Activated CD4-positive, alpha-beta memory T cell treated with anti-CD3 and anti-CD28 coated beads, Interleukin-2, amount 10 ng/mL, durations not matched to agents 7 days and 5 days (primary cell): ENCODE measurements at places on chromosomes 4 and X. TPM values are rescaled to one million over a fixed set of nuclear protein-coding genes. Genes with fewer than 3 reads are reported as not detected.
A peak's percentile ranks its signal among the peaks of the same experiment; 100 is the strongest.

Gene NAA11
- not detected for total RNA-seq

Gene BEX1
- not detected for total RNA-seq

Gene GPC4
- not detected for total RNA-seq

Gene SPARCL1
- not detected for total RNA-seq

Gene PDLIM5
- total RNA-seq, result 24.9 TPM

Gene SLC7A11
- 7.0 TPM for total RNA-seq

Gene NHSL2
- 7.9 TPM for total RNA-seq

Gene RAB40AL
- total RNA-seq, result 0.23 TPM

- H3K27ac ChIP-seq, result no peak overlapping the region
- no peak overlapping the region for H3K4me3 ChIP-seq
- peaks cover 5% of the 10 kb centered on the region for H3K4me1 ChIP-seq
- DNase-seq, result no peak
- H3K36me3 ChIP-seq, result no peaks in the 10 kb centered on the region
Observed at GRCh38 chr4:40520533-40520932, 109.1 kb downstream of the RBM47 start.

DNA sequence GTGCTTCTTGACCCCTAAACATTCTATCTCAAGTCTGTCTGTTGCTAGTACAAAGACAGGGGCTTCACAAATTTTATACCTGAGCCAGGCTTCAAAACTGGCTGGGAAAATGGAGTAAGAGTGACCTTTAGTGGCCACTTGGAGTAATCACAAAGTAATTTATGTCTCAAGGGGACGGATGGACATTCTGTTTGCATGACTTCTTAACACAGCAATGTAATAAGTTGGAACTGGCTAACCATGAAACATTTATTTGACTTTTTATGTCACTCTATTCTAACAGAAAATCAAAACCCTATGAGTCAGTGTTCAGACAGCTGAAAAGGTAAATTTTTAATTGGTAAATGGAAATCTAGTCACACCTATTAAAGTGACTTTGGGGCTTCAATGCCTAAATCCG lies 600.6 kb downstream of the ANKRD50 start:
- DNase-seq, result no peak
- no peaks in the 10 kb centered on the region for H3K36me3 ChIP-seq
- H3K27me3 ChIP-seq, result no peaks in the 10 kb centered on the region
- H3K4me3 ChIP-seq, result no peak overlapping the region
- no peaks in the 10 kb centered on the region for H3K4me1 ChIP-seq

DNA sequence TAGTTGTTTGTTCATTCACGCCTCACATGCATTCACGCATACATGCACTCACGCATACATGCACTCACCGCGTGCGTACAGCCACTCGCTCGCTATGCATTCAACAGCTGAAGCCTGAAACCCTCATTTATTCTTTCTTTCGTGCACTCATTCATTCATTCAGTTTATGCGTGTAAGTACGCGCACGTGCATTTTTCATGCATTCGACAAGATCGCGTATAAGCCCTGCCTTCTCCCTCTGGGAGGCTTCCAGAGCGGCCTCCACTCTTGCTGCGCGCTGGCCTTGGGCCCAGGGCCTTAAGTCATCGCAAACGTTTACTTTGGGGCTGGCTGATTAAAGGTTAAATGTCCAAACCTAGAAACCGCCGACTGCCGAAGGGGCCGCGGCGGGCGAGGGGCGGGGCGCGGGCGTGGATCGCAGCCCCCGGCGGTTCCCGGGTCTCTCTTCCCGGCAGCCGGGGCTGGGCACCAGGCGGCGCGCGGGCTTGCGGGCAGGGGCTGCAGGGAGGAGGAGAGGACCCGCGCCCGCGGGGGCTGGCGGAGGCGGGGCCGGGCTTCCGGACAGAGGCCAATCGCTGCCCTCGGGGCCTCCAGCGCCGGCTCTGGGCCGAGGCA lies at the start of gene GYG2:
GYG2 (plus strand) TSS at position 587 of the 615 bp plus-strand sequence. CDS start 1,259 bp downstream, outside the sequence.
- no peaks in the 10 kb centered on the region for H3K27me3 ChIP-seq
- H3K36me3 ChIP-seq, result no peaks in the 10 kb centered on the region
- no peak within 1 kb of the TSS for H3K27ac ChIP-seq
- DNase-seq, result no peak

DNA sequence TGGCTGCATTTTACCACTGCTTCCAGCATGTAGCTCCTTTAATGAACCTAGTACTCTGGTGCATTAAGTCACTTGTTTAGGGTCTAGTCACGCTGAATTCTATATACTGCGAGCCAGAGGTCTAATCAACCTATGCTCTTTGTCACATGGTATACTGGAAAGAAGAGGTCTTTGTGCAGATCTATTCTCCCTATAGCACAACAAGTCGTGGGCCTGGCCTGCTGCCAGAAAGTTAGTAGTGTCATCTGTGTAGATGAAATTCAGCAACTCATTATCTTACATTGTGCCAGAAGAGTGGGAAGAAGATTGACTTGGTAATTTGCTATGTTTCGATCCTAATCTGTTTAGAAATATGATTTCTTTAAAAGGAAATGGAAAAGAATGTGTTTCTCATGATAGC lies 80.8 kb downstream of the AWAT2 start:
- H3K4me1 ChIP-seq, result no peaks in the 10 kb centered on the region
- no peak for DNase-seq
- no peaks in the 10 kb centered on the region for H3K27me3 ChIP-seq
- no peaks in the 10 kb centered on the region for H3K36me3 ChIP-seq

DNA sequence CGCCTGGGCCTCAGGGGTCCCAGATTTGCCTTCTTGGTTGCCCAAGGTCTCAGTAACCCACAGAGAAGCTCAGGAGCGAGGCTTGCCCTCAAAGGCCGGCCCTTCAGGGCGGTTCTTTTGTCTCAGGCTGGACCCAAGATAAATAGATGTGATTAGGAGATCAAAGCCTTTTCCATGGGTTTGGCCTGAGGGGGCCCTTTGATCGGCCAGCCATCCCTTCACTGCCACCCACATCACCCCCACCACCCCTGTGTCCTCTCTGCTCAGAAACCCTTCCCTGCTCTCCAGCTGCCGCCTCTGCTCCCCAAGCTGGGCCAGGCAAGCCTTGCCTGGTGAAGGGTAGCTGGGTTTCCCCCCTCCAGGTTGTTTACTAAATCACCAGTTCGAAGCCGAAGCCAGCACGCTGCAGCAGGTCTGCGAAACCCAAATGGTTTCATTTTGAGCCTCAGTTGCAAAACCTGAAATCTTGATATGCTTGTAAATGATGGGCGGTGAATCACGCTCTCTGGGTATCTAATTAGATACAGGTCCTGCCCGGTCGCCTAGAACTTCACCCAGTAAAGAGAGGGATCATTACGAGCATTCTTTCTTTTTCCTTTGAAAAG lies 202.6 kb upstream of the BCOR start:
- peaks cover 5% of the 10 kb centered on the region for H3K27me3 ChIP-seq
- H3K4me1 ChIP-seq, result peaks cover 33% of the 10 kb centered on the region
- H3K27ac ChIP-seq, result peak overlapping the region; percentile 45
- peak overlapping the region; percentile 32 for H3K4me3 ChIP-seq

DNA sequence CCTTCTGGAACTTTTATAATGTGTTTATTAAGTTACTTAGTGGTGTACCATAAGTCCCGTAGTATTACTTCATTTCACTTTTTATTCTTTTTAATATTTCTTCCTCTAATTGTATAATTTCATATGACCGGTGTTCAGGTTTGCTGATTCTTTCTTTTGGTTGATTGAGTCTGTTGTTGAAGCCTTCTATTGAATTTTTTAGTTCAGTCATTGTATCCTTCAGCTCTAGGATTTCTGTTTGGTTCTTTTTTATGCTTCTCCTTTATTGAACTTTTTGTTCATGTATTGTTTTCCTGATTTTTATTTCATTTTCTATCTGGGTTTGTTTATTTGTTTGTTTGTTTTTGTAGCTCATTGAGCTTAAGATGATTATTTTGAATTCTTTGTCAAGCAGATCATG lies 8.8 kb downstream of the CEP44 start:
- H3K27me3 ChIP-seq, result no peaks in the 10 kb centered on the region
- H3K4me1 ChIP-seq, result peaks cover 20% of the 10 kb centered on the region
- H3K36me3 ChIP-seq, result peaks cover 45% of the 10 kb centered on the region
- no peak overlapping the region for H3K27ac ChIP-seq

- DNase-seq, result no peak
- H3K36me3 ChIP-seq, result no peaks in the 10 kb centered on the region
- H3K27ac ChIP-seq, result no peak overlapping the region
- no peak overlapping the region for H3K4me3 ChIP-seq
Observed at GRCh38 chrX:1153940-1154339, 58.5 kb downstream of the CRLF2 start.

DNA sequence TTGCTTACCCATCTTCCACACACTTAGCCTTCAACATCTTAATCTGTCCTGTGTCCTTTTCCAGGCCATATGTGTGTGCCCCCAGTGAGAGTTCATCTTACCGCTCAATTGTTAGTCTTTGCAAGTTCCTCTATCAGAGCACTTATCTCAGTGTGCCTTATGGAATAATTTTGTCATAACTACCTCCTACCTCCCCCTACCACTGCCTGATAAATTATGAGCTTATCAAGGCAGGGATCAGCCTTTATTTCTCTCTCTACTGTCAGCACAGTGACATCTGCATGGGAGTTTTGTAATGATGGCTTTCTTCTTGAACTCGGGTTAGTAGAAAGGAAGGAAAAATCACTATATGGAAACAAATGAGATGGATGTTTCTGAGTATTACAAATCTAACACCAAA lies 53.2 kb downstream of the MTM1 start:
- H3K4me1 ChIP-seq, result peaks cover 2% of the 10 kb centered on the region
- H3K27me3 ChIP-seq, result no peaks in the 10 kb centered on the region
- H3K36me3 ChIP-seq, result peaks cover 44% of the 10 kb centered on the region
- no peak for DNase-seq
- no peak overlapping the region for H3K27ac ChIP-seq

DNA sequence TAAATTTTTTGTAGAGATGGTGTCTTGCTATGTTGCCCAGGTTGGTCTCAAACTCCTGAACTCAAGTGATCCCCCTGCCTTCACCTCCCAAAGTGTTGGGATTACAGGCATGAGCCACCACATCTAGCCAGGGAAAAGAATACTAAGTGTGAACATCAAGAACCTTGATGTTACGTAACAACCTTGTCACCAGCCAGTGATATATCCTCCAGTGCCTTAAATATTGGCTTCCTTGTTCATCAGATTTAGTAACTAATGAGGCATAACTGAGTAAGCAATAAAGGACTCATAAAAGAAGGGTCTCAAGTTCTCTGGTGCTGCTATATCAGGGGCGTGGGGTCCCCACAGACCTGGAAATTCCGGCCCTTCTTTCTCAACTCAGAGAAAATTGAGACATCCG lies 60.5 kb upstream of the ENPEP start:
- H3K4me1 ChIP-seq, result no peaks in the 10 kb centered on the region
- H3K4me3 ChIP-seq, result no peak overlapping the region
- H3K27me3 ChIP-seq, result no peaks in the 10 kb centered on the region

DNA sequence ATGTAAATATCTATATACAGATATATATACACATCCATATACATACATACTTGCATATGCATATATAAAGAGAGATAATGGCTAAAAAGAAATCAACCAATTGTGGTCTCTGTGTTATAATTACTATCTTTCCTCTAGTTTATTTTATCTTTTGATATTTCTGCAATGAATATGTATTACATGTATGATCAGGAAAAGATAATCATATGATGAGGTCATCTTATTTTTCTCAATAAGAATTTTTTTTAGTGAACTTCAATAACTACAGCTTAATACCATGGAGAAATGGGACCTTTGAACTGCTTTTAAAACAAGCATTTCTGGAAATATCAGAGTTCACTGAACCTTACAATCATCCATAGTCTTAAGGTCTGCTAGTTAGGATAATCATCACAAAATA lies 158.0 kb downstream of the HNRNPD start:
- peaks cover 10% of the 10 kb centered on the region for H3K4me1 ChIP-seq
- no peak for DNase-seq
- no peak overlapping the region for H3K27ac ChIP-seq
- no peak overlapping the region for H3K4me3 ChIP-seq
- H3K36me3 ChIP-seq, result no peaks in the 10 kb centered on the region

DNA sequence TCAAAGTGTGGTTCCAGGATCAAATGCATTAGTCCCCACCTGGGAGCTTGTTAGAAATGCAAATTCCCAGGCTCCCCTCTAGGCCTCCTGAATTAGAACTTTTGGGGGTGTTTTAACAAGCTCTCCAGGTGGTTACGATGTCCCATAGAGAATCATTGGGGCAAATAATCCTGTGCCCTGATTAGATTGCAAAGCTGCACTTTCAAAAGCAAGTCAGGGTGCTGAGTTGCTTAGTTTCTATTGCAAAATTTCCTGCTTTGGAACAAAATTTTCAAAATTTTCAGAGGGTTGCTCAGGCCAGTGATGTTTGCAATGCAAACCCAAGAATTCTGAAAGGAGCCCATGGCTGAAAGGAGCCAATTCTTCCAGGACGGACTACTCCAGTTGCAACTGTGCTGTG lies 71.0 kb downstream of the MGST2 start:
- H3K27me3 ChIP-seq, result peaks cover 50% of the 10 kb centered on the region
- H3K4me3 ChIP-seq, result no peak overlapping the region
- DNase-seq, result no peak

DNA sequence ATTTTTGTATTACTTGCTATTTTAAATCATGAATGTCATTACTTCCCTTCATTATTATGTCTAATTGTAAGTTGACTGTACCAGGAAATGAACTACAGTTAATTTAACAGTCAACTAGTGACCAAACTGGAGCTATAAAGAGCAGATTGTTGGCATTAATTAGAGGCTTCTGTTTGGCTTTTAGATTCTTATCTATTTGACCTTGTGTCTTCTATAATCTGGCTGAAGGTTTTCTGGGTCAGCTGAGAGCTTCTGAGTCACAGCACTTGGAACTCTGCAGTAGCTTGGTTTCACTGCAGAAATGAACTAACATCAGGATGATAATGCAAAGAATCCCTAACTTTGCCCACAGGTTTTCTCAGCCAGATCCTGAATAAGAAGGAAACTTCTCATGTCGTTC lies 169.2 kb upstream of the LEF1 start:
- H3K4me1 ChIP-seq, result peaks cover 9% of the 10 kb centered on the region
- no peaks in the 10 kb centered on the region for H3K36me3 ChIP-seq
- DNase-seq, result no peak
- no peak overlapping the region for H3K4me3 ChIP-seq
- peaks cover 1% of the 10 kb centered on the region for H3K27me3 ChIP-seq
- no peak overlapping the region for H3K27ac ChIP-seq

- no peaks in the 10 kb centered on the region for H3K36me3 ChIP-seq
- peaks cover 11% of the 10 kb centered on the region for H3K4me1 ChIP-seq
- H3K27ac ChIP-seq, result no peak overlapping the region
Observed at GRCh38 chrX:39946822-39947221, 150.9 kb downstream of the BCOR start.

DNA sequence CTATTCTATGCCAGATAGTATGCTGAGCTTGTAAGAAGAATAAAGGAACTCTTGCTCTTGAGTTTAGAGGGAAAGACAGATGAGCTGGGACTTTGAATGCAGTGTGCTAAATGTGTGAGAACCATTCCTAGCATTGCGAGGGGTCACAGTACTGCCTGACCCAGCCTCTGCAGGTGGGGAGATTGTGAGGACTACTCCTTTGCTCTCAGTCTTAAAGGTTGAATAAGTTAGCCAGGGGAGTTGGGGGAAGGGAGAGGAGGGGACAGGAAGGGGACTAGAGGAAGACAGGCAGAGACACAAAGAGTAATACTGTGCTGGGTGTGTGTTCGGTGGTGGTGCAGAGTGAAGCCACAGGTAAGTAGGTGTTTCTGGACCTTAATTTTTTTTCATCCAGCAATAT lies 41.7 kb downstream of the DCUN1D4 start:
- no peak overlapping the region for H3K4me3 ChIP-seq
- H3K36me3 ChIP-seq, result peaks cover 11% of the 10 kb centered on the region
- H3K27ac ChIP-seq, result no peak overlapping the region
- no peaks in the 10 kb centered on the region for H3K27me3 ChIP-seq
